ENCODE measurements at places on chromosomes 11 and 22.

DNA sequence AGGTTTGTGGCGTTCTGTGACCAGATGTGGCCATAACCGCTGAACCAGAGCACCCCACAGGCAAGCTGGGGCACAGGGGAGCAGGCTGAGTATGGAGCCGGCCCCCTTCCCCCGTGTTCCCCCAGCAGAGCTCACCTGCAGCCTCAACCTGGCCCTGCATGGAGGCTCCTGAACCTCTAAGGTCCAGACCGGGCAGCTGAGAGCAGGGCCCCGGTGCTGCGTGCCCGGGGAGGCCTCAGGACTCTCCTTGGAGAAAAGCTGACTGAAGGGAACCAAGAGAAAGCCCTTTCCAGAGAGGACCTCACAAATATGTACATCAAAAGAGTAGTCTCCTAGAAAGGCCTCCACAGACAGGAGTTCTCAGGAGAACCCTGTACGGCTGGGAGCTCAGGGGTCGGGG, 17.4 kb upstream of the IGSF22 start:
- no peak for DNase-seq

DNA sequence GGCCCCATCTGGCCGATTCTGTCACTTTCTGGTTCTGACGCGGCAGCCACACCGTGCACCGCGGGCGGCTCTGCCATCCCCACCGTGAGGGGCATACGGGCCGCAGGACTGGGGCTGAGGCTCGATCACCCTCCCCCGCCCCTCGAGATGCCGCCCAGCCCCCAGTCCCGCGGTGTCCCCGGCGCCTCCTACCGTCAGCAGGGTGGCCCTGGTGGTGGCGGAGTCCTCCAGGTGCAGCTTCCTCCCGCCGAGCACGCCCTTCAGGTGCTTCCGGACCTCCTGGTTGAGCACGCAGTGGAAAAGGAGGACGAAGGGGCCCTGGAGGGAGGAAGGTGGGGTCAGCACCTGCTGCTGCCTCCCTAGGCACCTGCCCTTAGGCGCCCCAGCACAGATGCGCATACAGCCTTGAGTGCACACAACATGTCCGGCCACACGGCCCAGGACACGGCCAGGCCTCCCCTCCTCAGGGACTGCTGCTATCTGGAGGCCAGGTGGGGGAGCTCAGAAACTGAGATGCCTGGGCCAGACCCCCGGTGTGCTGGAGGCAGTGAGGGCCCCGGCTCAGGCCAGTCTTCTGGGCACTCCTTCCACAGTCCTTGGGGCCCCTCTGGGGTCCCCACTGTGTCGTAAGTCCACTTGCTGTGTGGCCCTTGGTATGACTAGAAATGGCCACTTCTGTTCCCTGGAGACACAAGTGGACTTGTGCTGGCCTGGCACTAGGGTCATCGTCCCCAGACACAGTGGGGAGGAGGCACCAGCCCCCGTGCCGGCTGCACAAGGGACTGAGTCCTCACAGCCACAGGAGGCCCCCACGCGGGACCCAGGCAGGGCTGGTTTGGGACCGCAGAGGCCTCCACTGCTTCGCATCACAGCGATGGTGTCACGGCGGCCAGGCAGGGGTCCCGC, 31.5 kb downstream of the TRMU start:
- no peak for DNase-seq

DNA sequence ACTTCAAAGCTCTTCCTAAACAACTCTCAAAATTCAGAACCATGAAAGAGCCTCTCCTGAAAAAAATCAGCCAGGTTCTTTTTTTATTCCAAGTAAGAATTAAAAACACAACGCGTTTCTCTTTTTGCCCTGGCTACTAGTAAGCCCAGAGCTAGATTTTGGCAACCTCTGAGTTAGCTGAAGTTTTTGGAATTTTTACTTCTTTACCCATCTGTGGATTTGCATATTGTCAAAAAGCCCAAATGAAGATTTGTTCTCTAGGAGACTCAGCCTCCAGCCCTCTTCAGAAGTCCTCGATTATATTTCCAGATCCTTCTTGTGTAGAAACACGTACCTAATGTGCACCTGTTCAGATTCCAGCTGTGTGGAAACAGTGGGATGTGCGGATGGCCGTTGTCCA, 517.9 kb downstream of the TBC1D22A start:
- DNase-seq: no peak

GRCh38 chr11:93850594-93851018, at the start of gene VSTM5:
VSTM5 (minus strand) TSS chr11:93850618; CDS start chr11:93850502, 116 bp downstream.
- no peak for DNase-seq

DNA sequence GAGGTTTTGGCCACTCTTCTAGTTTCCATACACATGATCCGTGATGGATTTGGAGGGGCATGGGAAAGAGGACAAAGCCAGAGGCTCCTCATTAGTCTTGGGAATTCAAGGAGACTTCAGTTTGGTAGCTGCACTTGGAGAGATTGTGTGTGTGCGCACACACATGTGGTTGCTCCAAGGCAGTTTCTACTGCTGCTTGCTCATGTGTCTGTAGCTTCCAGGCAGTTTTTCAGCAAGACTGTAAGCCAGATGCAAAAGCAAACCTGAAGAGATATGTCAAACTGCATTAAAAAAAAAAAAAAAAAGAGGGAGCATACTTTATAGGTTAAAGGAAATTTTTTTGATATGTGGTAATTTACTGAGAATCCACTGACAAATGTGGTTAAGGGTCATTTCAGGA, 95.7 kb downstream of the OSBP2 start:
- DNase-seq: no peak

- no peak for DNase-seq
Measured at GRCh38 chr11:131808470-131808869, 438.1 kb downstream of the NTM start.

DNA sequence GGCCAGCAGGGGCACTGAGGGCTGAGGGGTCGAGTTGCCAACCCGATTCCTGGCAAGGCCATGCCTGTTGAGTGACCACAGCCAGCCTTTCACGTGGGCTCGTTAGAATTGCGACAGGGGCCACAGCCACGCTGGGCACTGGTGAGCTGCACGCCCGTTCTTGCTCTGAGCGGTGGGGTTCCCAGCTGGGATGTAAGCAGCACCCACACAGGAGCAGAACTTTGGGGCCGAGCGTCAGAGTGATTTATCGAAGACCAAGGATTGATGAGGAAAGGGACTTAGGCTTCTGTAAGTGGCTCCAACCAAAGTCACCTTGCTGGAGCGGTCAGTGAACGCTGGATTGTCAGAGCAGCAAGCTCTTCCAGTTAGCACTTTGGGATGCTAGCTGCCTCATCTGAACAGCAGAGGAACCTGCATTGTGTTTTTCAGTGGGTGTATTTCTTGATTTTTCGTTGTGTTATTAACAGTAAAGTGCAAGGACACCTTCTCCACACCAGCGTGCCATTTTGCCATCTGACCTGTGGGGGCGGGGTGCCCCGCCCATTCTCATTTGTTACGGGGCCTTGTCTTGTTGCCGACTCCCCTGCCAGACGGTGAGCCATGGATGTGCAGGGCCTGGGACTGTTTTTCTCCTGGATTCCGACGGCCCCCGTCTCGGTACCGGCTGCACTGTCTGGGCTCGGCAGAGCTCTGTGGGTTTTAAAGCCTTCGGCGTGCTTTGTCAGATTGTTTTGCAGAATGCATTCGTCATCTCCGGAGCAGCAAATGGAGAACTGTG, 202.5 kb downstream of the TBC1D22A start:
- DNase-seq: no peak

- no peak for DNase-seq
Measured at GRCh38 chr22:30206944-30207343, 39.6 kb downstream of the LIF start.

GRCh38 chr22:29883775-29884097, 762 bp downstream of the MTMR3 start:
- no peak for DNase-seq

- DNase-seq: no peak
Measured at GRCh38 chr22:36303874-36304273, 50.9 kb downstream of the APOL1 start.

DNA sequence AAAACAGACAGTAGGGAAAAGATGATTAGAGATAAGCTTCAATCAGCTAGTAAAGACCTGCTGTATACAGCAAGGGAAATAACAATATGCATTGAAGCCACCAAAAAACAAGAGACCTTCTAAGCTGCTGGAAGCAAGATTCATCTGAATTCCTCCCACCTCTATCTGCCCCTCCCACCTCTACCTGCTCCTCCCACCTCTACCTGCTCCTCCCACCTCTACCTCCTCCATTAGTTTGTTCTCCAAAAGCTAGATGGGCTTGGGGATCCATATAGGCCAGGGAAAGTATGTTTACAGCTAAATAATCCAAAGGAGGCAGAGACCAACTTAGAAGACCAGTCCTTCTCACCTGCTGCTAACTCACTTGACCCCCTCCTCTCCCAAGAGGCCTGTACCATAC, 33.2 kb downstream of the PAK1 start:
- DNase-seq: no peak

GRCh38 chr22:32760815-32761214, 40.7 kb upstream of the TIMP3 start:
- DNase-seq: no peak

- no peak for DNase-seq
Measured at GRCh38 chr11:48017105-48017830, 36.9 kb downstream of the PTPRJ start.

GRCh38 chr22:19035474-19036228, 86.6 kb downstream of the DGCR2 start:
- DNase-seq: no peak

GRCh38 chr11:64572143-64572542, 18.9 kb upstream of the SLC22A12 start:
- DNase-seq: no peak
